Fibroblast of skin of right biceps (primary cell): ENCODE measurements at places on chromosomes 4 and X.

GRCh38 chrX:63050225-63050624, 300.9 kb downstream of the SPIN4 start:
- no peak for DNase-seq

GRCh38 chrX:138710866-138711341, 613 bp downstream of the FGF13 start:
- DNase-seq, result no peak

GRCh38 chr4:20987191-20987590, 286.9 kb downstream of the PACRGL start:
- no peak for DNase-seq

DNA sequence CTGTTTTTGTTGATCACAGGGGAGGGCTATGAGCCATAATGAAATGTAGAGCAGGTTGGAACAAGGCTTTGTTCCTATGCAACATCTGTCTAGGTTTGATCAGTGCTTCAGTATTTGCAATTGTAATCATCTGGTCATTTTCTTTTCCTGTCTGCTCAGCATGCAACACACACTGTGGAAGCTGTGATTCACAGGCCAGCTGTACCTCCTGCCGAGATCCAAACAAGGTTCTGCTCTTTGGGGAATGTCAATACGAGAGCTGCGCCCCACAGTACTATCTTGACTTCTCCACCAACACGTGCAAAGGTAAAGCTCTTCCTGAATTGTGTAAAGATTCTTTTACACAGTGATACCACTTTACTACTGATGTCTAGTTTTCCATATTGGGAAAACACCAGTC, 181.9 kb upstream of the ANXA3 start:
- DNase-seq, result peak; percentile 48

GRCh38 chr4:108097990-108098553, 70.7 kb downstream of the LEF1 start:
- no peak for DNase-seq

DNA sequence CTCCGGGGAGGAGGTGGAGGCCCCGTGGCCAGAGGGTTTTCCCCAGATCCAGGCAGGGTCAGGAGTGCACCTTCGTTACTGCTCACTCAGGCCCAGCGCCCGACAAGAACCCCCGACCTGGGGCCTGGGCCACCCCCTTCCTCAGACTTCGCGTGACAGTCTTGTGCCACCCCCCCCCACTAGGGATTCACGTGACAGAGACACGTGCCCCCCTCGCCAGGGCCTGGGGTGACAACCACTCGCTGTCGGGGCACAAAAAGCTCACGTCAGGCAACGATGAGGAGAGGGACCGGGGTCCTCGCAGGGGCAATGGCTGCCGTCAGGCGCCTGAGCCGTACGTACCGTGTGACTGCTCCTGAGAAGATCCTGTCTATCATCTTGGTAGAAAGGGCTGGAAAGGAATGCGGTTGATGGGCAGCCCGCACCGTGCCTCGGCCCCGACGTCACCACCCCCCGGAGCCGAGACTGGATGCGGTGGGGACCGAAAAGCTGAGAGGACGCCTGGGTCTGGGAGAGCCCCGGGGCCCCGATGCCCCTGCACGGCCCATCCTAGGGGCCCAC, 23.0 kb upstream of the GTPBP6 start:
- no peak for DNase-seq

DNA sequence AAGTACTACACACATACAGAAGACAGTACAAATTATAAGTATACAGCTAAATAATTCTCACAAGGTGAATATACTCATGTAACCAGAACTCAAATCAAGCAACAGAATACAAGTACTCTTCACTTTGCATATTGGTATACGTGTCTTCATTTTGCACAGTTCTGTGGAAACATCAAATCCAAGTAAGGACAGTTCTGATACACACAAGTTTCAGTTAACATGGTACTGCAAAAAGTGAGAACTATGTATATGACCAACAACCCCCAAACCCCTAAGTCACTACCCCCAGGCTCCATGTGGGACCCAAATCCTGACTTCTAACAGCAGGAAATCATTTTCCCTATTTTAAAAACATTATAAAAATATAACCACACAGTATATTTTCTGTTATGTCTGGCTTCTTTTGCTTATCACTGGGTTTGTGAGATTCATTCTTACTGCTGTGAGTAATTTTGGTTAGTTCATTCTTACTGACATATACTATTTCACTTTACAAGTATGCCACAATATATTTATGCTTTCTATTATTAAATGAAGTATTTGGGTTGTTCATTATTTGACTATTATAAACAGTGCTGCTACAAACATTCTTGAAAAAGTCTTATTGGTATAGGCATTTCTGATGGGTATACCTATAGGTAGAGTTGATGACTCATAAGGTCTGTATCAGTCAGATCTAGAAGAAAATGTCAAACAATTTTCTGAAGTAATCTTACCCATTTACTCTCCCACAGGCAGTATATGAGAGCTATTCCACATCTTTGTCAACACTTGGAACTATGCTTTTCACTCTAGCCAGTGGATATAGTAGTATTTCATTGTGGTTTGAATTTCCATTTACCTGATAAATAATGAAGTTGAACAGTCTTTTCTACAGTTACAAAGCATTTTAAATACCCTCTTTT, 47.0 kb downstream of the SCLT1 start:
- DNase-seq, result no peak

DNA sequence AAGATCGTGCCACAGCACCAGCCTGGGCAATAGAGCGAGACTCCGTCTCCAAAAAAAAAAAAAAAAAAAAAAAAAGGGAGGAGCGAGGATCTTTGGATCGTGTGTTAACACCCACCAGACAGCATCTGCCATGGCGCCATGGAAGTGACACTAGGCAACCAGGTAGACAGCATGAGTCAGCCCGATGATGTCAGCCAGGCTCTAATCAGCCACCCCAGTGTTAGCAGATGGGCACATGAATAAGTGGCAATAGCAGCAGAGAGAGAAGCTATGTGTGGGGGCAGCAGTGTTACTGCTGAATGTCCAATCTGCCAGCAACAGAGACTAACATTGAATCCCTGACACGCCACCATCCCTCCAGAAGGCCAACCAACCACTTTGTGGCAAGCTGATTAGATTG, 6.6 kb downstream of the SYN1 start:
- DNase-seq, result no peak

GRCh38 chr4:62366939-62367338, 1166.8 kb downstream of the ADGRL3 start:
- no peak for DNase-seq
